ENCODE measurements at places on chromosomes 2 and 18. TPM values are rescaled to one million over a fixed set of nuclear protein-coding genes. Genes with fewer than 3 reads are reported as not detected.
A peak's percentile ranks its signal among the peaks of the same experiment; 100 is the strongest.

DNA sequence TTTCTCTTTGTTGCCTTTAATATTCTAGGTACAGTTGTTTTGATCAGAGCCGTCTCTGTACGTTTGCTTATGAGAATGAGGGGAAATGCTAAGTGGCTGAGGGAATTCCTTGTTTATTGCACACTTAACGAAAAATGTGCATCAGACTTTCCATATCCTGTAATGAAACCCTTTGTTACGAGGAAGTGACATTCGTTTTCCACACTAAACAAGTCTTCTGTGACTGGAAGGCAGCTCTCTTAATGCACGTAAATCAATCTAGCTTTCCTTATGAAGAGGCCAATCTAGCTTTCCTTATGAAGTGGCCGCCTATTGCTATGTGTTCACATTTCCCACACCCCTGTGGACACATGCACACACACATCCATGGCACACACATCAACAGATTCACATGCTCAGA is 186.2 kb downstream of the SNTG2 start:
- H3K4me1 ChIP-seq = no peaks in the 10 kb centered on the region
- H3K4me3 ChIP-seq = no peak overlapping the region
- peak overlapping the region; percentile 10 for H3K27ac ChIP-seq
- no peak for DNase-seq
- no peaks in the 10 kb centered on the region for H3K36me3 ChIP-seq
- H3K27me3 ChIP-seq = no peaks in the 10 kb centered on the region

DNA sequence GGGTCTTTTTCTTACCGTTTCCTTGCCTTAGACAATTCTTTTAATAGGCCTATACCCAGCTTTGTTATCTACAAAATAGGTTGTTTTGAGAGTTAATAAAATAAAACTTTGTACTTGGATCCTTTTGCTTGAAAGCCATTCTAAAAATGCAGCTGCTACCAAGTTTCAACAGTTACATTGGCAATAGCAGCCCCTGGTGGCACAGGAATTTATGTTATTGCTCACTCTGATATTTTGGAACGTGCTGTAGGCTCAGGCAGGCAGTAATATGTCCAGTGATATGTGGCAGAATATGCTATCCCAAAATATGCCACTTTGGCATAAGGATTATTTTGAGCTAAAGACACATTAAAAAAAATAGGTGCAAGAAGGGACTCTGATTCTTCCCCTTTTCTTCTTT is 6.7 kb upstream of the COMMD1 start:
- H3K4me1 ChIP-seq = no peaks in the 10 kb centered on the region
- no peak overlapping the region for H3K4me3 ChIP-seq
- no peak for DNase-seq
- H3K27ac ChIP-seq = no peak overlapping the region
- no peaks in the 10 kb centered on the region for H3K27me3 ChIP-seq

DNA sequence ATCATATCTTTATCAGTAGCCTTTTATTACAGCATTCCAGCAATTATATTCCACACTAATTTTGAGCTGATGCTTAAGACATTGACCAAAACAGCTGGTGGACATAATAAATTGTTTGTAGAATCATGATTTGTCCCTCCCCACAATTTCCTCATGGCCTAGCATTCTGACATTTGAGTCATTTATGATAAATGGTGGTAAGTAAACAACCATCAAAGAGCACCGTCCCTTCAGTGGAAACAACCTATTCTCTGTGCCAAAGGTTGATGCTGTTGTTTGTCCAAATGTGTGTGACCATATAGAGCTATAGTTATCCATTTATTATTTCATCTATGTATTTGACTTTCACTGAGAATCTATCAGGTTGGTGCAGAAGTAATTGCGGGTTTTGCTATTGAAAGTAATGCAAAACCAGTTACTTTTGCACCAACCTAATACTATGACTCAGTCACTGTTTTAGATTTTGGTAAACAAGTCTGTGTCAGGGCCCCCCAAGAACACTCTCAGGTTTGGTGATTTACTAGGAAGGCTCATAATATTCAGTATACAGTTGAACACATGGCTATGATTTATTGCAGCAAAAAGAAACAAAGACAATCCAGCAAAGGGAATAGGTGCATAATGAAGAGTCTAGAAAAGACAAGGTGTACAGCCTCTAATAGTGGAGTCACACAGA is 608.7 kb upstream of the REG3G start:
- H3K4me3 ChIP-seq = no peak overlapping the region
- no peak for DNase-seq
- H3K27me3 ChIP-seq = no peaks in the 10 kb centered on the region
- no peaks in the 10 kb centered on the region for H3K4me1 ChIP-seq
- H3K27ac ChIP-seq = no peak overlapping the region

GRCh38 chr18:79787865-79788733 is 9.6 kb upstream of the KCNG2 start:
- H3K27ac ChIP-seq = no peak overlapping the region
- no peak overlapping the region for H3K4me3 ChIP-seq
- DNase-seq = no peak
- H3K36me3 ChIP-seq = no peaks in the 10 kb centered on the region
- peaks cover 5% of the 10 kb centered on the region for H3K27me3 ChIP-seq
- no peaks in the 10 kb centered on the region for H3K4me1 ChIP-seq

Gene TUBA4B
- total RNA-seq = 0.83 TPM

Measured in uterus (tissue), 4 donors.